ENCODE measurements at places on chromosomes 2 and 18. TPM values are rescaled to one million over a fixed set of nuclear protein-coding genes. Genes with fewer than 3 reads are reported as not detected.

ADCYAP1 gene
- not detected for total RNA-seq

EFEMP1 gene
- total RNA-seq: 44.2 TPM

IL1RN gene
- total RNA-seq: 0.39 TPM

MSTN gene
- total RNA-seq: not detected

ELOA2 gene
- total RNA-seq: not detected

OTOS gene
- total RNA-seq: not detected

HAUS1 gene
- total RNA-seq: 33.7 TPM

DPYSL5 gene
- 5.2 TPM for total RNA-seq

CYP27A1 gene
- 0.15 TPM for total RNA-seq
